ENCODE measurements at places on chromosomes 4 and X. TPM values are rescaled to one million over a fixed set of nuclear protein-coding genes. Genes with fewer than 3 reads are reported as not detected.

Gene NXF2B
- total RNA-seq: not detected

Gene SSX4
- not detected for total RNA-seq

Gene CCDC110
- total RNA-seq: 2.3 TPM

Gene BEX3
- 36.4 TPM for total RNA-seq

Gene ARHGAP4
- total RNA-seq: 18.3 TPM

Gene SLC25A31
- total RNA-seq: not detected

Gene TMEM35A
- not detected for total RNA-seq
